ENCODE measurements at places on chromosomes 5 and 9. TPM values are rescaled to one million over a fixed set of nuclear protein-coding genes. Genes with fewer than 3 reads are reported as not detected.

F2R gene
- total RNA-seq = 17.8 TPM

CCL28 gene
- 3.0 TPM for total RNA-seq

WNT8A gene
- total RNA-seq = not detected

EQTN gene
- 0.78 TPM for total RNA-seq

GRCh38 chr5:136639616-136640015 lies 274.3 kb upstream of the TRPC7 start:
- H3K36me3 ChIP-seq = no peaks in the 10 kb centered on the region
- no peak overlapping the region for H3K27ac ChIP-seq
- peaks cover 2% of the 10 kb centered on the region for H3K27me3 ChIP-seq
- no peak for DNase-seq
- no peak overlapping the region for H3K4me3 ChIP-seq

GRCh38 chr5:1883120-1883924 lies 597 bp upstream of the IRX4 start:
- no peaks in the 10 kb centered on the region for H3K27me3 ChIP-seq
- no peak overlapping the region for H3K27ac ChIP-seq
- H3K4me3 ChIP-seq = no peak overlapping the region
- DNase-seq = peak; percentile 17
- no peaks in the 10 kb centered on the region for H3K4me1 ChIP-seq
- H3K36me3 ChIP-seq = no peaks in the 10 kb centered on the region

- H3K36me3 ChIP-seq = no peaks in the 10 kb centered on the region
- no peak for DNase-seq
- no peaks in the 10 kb centered on the region for H3K4me1 ChIP-seq
These were observed 266.8 kb downstream of the MAT2B start for GRCh38 chr5:163772241-163772640.

GRCh38 chr5:164832516-164832915 lies 1327.1 kb downstream of the MAT2B start:
- DNase-seq = no peak
- no peak overlapping the region for H3K4me3 ChIP-seq
- H3K4me1 ChIP-seq = no peaks in the 10 kb centered on the region
- no peak overlapping the region for H3K27ac ChIP-seq
- H3K36me3 ChIP-seq = no peaks in the 10 kb centered on the region

- no peak overlapping the region for H3K27ac ChIP-seq
- no peaks in the 10 kb centered on the region for H3K27me3 ChIP-seq
- no peaks in the 10 kb centered on the region for H3K4me1 ChIP-seq
- no peak for DNase-seq
These were observed 161.6 kb upstream of the FBXL17 start for GRCh38 chr5:108543486-108543885.

- no peaks in the 10 kb centered on the region for H3K36me3 ChIP-seq
- no peaks in the 10 kb centered on the region for H3K27me3 ChIP-seq
- no peak overlapping the region for H3K27ac ChIP-seq
- H3K4me3 ChIP-seq = no peak overlapping the region
These were observed 17.5 kb upstream of the SPRY4 start for GRCh38 chr5:142342128-142342981.

All from aorta (tissue), 5 donors.